ENCODE measurements at places on chromosomes 4 and X.

DNA sequence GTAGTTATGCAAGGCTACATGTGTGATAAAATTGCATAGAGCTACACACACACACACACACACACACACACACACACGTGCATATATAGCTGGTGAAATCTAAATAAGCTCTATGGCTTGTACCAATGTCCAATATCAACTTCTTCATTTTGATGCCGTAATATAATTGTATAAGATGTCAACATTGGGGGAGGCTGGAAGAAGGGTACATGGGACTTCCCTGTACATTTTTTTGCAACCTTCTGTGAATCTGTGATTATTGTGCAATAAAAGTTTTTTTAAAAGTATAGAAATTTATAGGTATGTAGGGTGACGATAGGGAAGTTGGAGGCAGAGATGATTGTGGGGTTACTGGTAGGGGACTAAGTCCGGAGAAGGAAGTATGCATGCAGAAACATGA, 105.5 kb downstream of the HDAC8 start:
- no peak for DNase-seq

DNA sequence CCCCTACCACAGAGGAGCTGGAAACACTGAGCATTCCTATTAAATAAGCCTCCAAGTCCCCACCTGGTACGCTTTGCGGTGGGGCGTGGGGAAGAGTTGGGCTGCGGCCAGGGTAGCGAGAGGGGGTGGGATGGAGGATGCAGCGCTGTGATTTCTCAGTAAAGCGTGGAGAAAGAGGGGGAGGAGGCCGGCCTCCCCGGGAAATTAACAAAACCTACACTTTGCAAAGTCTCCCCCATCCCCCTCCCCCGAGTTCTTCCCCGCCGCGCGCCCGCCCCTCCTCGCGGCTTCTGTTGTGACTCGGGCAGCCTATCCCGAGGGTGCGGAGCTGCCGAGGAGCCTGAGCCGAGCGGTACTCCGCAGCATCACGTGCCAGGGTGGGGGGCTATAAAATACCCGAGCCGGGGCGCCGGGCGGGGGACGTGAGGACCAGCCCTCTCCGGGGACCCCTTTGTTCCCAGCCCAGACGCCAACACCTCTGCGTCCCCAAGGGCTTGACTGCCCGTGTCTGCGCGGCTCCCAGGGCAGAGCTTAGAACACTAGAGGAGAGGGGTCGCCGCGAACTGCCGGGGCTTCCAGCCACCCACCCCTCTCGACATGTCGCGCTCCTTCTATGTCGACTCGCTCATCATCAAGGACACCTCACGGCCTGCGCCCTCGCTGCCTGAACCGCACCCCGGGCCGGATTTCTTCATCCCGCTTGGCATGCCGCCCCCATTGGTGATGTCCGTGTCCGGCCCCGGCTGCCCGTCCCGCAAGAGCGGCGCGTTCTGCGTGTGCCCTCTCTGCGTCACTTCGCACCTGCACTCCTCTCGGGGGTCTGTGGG, at the start of gene GSX2:
Gene GSX2, plus strand, starts transcription at position 416 of the 827 bp plus-strand sequence. Its CDS starts 182 bp downstream, at position 598.
- DNase-seq: no peak

DNA sequence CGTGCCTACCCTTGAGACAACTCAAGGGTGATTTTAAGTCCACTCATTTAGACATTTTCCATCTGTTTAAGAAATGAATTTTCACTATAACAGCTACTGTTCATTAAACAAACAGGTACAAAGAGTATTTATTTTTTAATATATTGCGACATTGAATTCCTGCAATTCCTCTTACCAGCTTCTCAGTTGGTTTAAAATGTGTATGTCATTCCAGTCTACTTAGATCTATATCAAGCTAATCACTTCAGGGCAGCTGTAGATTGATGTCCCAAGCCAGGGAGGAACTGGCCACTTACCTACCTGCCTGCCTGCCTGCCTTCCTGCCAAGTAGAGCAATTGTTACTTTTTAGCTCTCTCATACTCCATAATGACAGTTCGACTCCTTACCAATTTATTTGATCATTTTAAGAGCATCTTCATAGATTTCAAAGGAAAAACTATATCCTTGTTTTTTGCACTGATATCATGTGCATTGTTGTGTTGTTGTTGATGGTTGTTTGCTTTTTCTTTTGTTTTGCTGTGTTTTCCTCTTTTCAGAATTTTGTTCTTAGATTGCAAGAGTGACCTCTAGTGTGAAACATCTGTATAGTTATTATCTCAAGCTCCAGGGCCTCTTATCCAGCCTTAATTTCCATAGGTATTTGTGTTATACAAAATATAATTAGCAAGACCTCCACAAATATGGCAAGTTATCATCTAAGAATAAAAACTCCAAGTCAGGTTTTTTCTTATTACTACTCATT, 120.9 kb upstream of the NRK start:
- no peak for DNase-seq

DNA sequence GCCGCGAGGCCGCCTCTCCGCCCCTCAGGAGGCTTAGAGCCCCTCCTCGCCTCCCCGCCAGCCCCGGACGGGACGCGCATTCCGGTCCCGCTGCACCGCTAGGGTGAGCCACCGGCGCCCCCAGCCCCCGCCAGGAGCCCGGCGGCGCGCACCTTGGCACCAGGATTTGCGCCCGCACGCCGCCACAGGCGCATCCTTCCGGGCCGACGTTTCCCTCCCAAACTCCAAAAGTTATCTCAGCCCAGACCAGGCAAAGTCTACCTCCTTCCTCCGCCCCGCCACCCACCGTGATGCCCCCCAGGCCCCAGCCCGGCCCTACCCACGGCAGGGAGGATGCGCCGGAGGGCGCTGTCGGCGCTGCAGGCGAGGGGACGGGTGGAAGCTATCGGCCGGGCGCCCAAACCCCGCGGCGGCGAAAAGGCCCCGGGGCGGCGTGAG, 538 bp downstream of the SCML2 start:
- DNase-seq: no peak

DNA sequence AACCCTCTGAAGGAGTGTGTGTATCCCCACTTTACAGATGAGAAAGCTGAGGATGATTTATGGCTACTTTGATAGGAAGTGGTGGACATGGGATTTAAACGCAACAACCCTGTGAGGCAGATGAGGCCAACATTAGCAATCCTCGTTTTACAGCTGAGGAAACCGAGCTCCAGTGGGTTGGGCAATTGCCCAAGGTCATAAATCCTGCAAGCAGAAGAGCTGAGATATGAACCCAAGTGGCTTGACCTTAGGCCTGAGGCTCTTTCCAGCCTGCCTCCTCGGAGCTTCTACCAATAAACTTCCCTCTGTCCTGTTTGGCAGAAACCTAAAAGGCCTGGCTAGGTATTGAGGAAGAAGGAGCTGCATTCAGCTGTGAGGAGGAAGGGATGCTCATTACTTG, 185.5 kb upstream of the RBPJ start:
- no peak for DNase-seq

DNA sequence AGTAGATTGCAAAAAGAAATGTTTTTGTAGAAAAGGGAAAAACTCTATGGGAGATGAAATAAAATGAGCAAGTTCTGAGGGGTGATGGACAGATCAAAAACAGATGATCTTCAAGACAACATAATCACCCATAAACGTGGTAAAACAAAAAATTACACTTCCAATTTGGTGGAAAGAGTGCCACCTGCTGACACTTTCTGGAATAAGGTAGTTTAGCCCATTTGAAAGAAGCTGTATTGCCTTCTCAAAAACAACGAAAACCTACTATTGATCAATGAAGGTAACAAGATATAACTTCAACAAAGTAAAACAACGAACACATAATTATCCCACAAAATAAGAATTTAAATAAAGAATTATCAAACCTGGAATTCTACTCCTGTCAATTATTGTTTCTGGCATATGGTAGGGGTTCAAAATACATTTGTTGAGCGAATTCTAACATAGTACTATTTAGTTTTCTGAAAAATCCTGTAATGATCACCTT, 2.5 kb downstream of the COQ2 start:
- DNase-seq: peak; percentile 38

DNA sequence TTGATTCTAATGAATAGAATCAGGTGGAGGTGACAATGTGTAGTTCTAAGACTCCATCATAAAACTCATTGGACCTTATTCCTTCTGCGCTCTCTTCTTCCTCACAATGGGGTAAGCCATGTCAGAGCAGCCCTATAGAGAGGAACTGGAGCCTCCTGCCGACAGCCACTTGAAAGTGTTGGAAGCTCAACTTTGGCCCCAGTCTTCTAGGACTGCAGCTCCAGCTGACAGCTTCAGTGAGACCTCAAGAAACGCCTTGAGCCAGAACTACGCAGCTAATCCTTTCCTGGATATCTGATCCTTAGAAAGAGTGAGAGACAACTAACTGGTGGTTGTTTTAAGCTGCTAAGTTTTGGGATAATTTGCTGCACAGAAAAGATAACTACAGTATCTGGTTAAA, 22.1 kb upstream of the ADH7 start:
- no peak for DNase-seq

DNA sequence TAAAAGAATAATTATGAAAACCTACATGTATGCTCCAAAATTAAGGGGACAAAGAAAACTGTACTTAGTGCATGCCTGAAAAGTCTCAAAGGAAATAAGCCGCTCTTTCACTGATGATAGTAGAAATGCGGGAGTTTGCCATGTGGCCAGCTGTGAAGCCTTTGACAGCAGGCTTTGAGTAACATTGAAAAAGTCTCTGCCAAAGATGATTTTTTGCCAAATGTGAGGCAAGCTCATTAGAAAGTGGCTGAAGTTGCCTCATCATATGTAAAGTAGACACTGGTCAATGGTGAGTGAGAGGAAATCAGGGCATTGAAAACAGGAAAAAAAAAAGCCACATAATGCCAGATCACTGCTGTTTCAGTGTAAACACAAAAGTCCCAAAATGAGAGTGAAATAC, 2360.1 kb downstream of the PCDH7 start:
- DNase-seq: no peak

- no peak for DNase-seq
These were observed 102.3 kb downstream of the BCOR start for GRCh38 chrX:39995457-39995856.

DNA sequence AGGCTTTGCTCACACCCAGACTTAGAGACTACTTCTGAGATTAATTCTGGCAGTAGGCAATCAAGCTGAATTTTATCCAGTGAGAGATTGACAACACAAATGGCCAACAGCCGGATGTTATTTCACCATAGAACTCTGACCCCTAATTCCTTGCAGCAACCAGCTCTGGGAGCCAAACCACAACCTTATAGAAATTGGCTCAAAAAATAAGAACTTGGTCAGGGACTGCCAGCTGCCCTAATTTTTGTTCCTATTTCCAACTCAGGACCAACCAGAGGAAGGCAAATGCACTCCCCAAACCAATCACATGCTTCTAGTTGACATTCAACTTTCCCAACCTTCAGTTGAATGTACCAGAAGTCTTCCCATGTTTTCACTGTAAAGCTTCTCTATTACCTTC, 269.7 kb downstream of the HS3ST1 start:
- DNase-seq: no peak

GRCh38 chr4:154961263-154961662, 180.2 kb downstream of the RBM46 start:
- no peak for DNase-seq

DNA sequence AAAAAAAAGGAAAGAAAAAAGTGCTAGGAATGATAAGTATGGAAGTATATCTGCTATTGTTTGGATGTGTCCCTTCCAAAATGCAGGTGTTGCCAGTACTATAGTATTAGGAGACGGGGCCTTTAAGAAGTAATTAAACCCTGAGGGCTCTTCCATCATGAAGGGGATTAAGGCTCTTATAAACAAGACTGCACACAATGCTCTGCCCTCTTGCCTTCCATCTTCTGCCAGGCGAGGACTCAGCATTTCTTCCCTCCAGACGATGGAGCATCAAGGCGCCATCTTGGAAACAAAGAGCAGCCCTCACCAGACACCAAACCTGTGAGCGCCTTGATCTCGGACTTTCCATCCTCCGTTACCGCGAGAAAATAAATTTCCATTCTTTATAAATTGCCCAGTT, 120.1 kb upstream of the GPM6A start:
- no peak for DNase-seq

DNA sequence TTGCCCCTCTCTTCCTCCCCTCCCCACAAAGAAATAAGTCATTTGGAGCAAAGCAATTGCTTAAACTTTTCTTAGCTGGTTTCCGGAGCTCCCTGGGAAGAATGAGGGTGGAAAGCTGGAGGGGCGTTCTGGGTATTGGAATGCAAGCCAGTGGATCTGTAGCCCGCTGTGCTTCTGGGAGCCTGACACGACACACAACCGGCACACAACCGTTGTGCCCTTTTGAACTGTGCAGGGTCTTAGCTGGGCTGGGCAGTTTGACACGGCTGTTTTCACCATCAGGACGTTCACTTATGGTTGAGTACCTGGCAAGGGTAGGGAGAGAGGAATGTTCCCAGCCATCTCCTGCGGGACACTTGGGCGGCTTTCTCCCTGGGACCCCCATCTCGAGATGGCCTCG, 38.3 kb downstream of the SHROOM2 start:
- no peak for DNase-seq

DNA sequence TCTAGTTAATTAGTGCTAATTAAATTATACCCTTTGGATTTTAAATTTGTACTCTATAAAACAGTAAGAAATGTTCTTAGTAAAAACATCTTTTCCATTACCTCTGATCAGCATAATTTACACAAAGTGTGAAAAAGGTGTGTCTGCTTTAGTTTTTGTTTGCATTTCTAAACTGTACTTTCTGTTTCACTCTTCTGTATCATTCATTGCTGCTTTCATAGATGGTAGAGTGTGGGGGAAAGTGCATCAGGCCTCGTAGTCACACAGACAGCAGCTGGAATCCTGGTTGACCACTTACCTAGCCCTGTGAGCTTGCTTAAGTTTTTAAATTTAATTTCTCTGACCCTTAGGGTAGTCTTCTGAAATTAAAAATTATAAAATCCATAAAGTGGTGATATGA, 275.4 kb upstream of the PITX2 start:
- DNase-seq: no peak

DNA sequence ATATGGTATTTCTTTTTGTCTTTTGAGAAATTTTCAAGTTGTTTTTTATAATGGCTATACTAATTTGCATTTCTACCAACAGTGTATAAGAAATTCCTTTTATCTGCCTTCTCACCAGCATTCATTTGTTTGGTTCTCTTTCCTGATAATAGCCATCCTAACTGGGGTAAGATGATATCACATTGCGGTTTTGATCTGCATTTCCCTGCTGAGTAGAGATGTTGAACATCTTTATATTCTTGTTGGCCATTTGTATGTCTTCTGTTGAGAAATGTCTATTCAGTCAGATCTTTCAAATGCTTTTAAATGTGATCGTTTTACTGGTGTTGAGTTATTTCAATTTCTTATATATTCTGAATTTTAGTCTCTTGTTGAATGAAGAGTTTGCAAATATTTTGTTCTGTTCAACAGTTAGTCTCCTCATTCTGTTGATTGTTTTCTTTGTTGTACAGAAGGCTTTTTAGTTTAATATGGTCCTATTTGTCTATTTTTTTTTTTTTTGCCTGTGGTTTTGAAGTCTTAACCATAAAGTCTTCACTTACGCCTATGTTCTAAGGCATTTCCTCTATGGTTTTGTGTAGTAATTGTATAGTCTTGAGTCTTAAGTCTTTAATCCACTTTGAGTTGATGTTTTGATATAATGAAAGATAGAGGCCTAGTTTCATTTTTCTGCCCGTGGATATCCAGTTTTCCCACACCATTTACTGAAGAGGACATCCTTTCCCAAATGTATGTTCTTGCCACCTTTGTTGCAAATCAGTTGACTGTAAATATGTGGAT, 1566.9 kb downstream of the STIM2 start:
- DNase-seq: no peak

GRCh38 chr4:174946246-174946645, 28.1 kb downstream of the ADAM29 start:
- no peak for DNase-seq

Data from CD4-positive, alpha-beta T cell treated with Interleukin-15 for 1 hour (primary cell).